ENCODE measurements at places on chromosomes 1 and 21.

- DNase-seq: no peak
Measured at GRCh38 chr1:205189131-205189530, 22.4 kb downstream of the DSTYK start.

GRCh38 chr1:197327776-197328364 lies 59.8 kb downstream of the CRB1 start:
- DNase-seq: no peak

DNA sequence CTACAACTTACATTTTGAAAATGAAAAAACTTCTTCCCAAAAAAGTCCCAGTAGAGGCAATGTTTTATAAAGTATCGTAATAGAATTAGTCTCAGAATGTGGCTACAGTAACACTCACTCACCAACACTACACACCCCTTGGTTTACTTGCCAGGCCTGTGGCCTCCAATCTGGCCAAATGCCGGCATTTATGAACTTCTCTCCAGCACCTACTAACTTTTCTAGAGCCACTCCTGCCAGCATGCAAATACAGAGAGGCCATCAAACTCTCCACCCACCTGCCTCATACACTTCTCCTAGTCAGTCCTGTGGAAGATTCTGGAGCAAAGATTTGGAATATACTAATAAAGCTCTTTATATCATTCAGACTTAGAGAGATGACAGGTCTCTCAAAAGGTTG lies 32.3 kb downstream of the STPG1 start:
- no peak for DNase-seq

DNA sequence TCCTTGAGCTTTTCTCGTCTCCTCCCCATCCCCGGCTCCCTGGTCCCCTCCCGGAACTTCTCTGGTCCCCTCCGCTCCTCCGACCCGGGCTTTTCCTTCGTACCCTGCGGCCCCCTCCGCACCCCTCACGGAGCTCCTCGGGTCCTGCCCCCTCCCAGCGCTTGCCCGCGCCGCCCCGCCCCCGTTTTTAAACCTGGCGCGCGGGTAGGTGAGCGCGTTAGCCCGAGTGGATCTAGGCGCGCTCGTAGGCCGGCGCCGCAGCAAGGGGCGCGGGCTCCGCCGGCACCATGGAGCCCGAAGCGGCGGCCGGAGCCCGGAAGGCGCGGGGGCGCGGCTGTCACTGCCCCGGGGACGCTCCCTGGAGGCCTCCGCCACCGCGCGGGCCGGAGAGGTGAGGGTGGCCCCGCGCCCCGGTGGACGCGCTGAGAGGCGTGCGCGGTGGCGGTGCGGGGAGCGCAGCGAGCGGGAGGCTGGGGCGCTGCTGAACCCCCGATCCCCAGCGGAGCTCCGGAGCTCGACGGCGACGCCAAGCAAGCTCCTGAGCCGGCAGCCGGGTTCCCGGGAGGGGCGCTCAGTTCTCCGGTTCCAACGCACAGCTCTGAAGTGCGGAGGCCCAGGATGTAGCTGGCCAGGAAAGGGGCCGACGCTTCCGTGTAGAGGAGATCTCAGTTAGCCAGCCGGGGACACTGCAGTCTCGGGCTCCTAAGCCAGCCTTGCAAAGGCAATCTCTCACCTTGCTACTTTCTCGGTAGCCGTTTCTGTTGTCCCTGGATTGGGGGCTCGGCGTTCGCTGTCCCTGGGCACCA lies at the start of gene RIPPLY3:
Gene RIPPLY3, plus strand, starts transcription at position 217 of the 806 bp plus-strand sequence. Its CDS starts 71 bp downstream, at position 288.
- DNase-seq: no peak
